ENCODE measurements at places on chromosomes 2 and 18. TPM values are rescaled to one million over a fixed set of nuclear protein-coding genes. Genes with fewer than 3 reads are reported as not detected.

The KRTCAP3 gene
- total RNA-seq = 2.6 TPM

The GAREM1 gene
- 0.32 TPM for total RNA-seq

The TMEM247 gene
- total RNA-seq = not detected

The APOB gene
- total RNA-seq = not detected

The PTPRN gene
- total RNA-seq = 0.67 TPM

The PKDCC gene
- not detected for total RNA-seq

The ANKRD53 gene
- not detected for total RNA-seq

The POU3F3 gene
- total RNA-seq = not detected

The AGXT gene
- not detected for total RNA-seq

The ADGRF3 gene
- 1.4 TPM for total RNA-seq

The C2orf66 gene
- 1.0 TPM for total RNA-seq

The CFC1 gene
- not detected for total RNA-seq

The GAREM2 gene
- 2.1 TPM for total RNA-seq

The IL1F10 gene
- total RNA-seq = not detected

The NTSR2 gene
- total RNA-seq = not detected

The TDRD15 gene
- total RNA-seq = 0.13 TPM

The EPB41L3 gene
- total RNA-seq = 0.13 TPM

The CAPN14 gene
- 0.53 TPM for total RNA-seq

The ALKAL2 gene
- total RNA-seq = not detected

The FBXO15 gene
- 0.35 TPM for total RNA-seq

The CEBPZOS gene
- total RNA-seq = 49.6 TPM

The PLCD4 gene
- 0.37 TPM for total RNA-seq

The CCDC85A gene
- not detected for total RNA-seq

The EMX1 gene
- total RNA-seq = not detected

The SERPINB11 gene
- total RNA-seq = not detected

The COL6A3 gene
- 10.6 TPM for total RNA-seq

The TUBA4B gene
- total RNA-seq = not detected

The USP14 gene
- total RNA-seq = 96.6 TPM

The PRKD3 gene
- total RNA-seq = 35.6 TPM

Data from activated T-helper 17 cell treated with anti-CD3 and anti-CD28 coated beads, Interleukin-2, amount 50 U/mL, for 72 hours (primary cell).